Activated naive CD4-positive, alpha-beta T cell treated with anti-CD3 and anti-CD28 coated beads, Interleukin-2, amount 50 U/mL, for 72 hours (primary cell): ENCODE measurements at places on chromosomes 5 and 9. TPM values are rescaled to one million over a fixed set of nuclear protein-coding genes. Genes with fewer than 3 reads are reported as not detected.

The IFNK gene
- total RNA-seq, result not detected

The SAPCD2 gene
- total RNA-seq, result 13.3 TPM

The LHX3 gene
- 0.08 TPM for total RNA-seq

The IL31RA gene
- not detected for total RNA-seq

The GABRA1 gene
- total RNA-seq, result not detected

The CDKN2B-AS1 gene
- total RNA-seq, result not detected

The PWWP2A gene
- 16.2 TPM for total RNA-seq

The LCN10 gene
- total RNA-seq, result 0.89 TPM

The IGFBPL1 gene
- total RNA-seq, result not detected

The BASP1 gene
- 0.16 TPM for total RNA-seq

The PCDHGC4 gene
- total RNA-seq, result not detected

The PDE4D gene
- total RNA-seq, result 86.7 TPM

The DAB2IP gene
- total RNA-seq, result 0.06 TPM

The MYO10 gene
- total RNA-seq, result 1.5 TPM

The SMIM33 gene
- total RNA-seq, result 0.53 TPM
